ENCODE measurements at places on chromosomes 2 and 18. TPM values are rescaled to one million over a fixed set of nuclear protein-coding genes. Genes with fewer than 3 reads are reported as not detected.

DNA sequence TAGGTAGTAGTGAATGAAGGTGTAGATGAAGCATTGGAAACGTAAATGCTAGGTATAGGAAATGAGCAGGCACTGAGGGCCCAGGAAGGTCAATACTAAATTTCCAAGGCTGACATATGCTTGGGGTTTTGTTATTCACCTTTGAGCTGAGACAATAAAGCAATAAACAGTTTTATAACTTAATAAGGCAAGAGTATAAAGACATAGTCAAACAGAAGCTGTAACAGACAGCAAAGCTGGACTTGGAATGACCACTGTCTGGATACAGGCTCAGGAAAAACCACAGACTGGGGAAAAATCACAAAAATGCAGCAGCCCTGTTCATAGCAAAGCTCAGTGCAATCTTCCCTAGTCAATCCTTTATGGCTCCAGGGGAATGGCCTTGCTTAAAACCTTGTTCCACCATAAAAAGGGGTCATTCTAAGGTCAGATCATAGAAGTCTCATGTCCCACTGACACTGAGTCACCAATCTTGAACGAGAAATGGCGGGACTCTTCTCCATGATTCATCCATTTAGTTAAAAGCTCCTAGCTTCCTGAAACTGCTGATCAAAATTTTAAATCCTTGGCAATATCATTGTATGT lies 493.3 kb downstream of the CMPK2 start:
- DNase-seq, result no peak

GRCh38 chr2:176581557-176582165 lies 312.4 kb downstream of the MTX2 start:
- no peak for DNase-seq

DNA sequence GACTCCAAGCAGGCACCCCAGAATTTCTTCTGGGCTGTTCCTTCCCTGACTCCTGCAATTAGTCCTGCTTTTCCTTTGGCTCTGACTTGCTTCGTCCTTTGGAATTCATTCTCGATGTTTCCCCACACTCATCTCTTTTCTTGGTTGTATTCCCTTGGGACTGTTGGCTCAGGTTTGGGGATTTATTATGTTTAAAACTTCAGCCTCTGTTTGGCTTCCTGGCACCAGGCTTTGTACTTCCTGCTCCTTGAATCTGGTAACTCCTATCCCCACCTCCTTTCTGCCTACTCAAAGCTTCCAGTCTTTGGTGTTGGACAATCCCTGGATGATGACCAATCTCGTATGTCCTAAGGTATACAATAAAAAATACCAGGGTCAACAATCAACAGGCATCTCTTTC lies 1.8 kb upstream of the KCNE4 start:
- no peak for DNase-seq

DNA sequence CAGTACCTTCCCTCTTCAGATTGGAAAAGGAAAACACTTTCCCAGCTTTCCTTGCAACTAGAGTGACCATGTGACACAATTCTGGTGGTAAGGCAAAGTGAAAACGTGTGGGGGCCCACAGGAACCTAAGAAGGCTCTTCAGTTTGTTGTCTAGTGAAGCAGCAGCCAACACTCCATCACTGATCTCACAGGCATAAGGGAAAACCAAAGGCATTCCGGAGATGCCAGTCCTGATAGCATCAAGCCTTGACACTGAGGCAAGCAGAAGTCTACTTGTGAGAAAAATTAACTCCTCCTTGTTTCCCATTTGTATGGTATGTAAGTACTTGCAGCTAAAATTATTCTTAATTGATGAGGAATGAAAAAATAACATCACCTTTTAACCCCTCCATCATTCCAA lies 88.3 kb downstream of the ETAA1 start:
- no peak for DNase-seq

- no peak for DNase-seq
These were observed 126.2 kb downstream of the NUP35 start for GRCh38 chr2:183250472-183250871.

SPDYA gene
- 0.15 TPM for total RNA-seq

FKBP7 gene
- 8.8 TPM for total RNA-seq

GRCh38 chr2:171878481-171878993 lies 15.5 kb downstream of the SLC25A12 start:
- DNase-seq, result no peak

GRCh38 chr2:14330884-14331283 lies 301.6 kb upstream of the LRATD1 start:
- DNase-seq, result no peak

- DNase-seq, result no peak
These were observed 45.4 kb downstream of the CHN1 start for GRCh38 chr2:174959787-174960186.

DNA sequence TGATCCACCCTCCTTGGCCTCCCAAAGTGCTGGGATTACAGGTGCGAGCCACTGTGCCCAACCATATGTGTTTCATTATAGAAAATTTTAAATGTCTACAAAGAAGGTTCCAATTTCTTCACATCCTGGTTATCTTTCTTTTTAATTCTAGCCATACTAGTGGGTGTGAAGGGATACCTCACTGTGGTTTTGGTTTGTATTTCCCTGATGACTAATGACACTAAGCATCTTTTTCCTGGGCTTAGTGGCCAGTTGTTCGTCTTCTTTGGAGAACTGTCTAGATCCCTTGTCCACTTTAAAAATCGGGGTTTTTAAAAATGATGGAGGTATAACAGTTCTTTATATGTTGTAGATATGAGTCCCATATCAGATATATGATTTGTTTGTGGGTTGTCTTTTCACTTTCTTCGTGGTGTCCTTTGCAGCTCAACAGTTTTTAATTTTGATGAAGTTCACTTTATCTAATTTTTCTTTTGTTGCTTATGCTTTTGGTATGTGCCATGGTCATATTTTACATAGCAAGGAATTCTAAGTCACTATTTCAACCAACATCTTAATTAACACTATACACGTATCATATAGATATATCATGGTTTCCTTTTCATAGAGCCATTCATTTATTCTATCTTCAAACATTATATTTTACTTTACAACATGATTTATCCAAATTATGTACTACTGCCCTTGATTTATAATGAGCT lies 135.0 kb upstream of the RIOK3 start:
- DNase-seq, result no peak

DNA sequence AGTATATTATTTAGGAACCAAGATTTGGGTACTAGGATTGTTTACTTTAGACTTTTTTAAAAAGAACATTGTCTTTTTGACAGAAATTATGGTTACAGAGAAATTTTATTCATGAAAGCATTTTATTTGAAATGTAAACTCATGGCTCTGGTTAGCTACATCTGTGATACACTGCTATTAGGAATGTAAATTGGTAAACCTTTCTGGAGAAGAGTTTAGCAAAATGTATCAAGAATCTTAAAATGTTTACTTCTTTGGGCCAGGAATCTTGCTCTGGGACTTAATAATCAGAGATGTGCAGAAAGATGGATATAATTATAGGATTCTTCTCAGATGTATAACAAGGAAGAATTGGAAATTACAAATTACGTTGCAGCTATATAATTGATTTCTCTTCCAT lies 19.7 kb downstream of the MAP3K20 start:
- no peak for DNase-seq

DNA sequence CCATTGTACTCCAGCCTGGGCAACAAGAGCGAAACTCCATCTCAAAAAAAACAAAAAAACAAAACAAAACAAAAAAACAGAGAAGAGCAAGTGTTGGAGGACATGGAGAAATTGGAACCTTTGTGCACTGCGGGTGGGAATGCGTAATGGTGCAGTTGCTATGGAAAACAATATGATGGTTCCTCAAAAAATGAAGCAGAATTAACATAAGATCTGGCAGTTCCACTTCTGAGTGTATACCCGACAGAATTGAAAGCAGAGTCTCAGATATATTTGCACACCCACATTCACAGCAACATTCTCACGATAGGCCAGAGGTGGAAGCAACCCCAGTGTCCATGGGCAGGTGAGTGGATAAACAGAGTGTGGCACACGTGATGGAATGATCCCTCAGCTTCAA lies 11.0 kb upstream of the RALB start:
- DNase-seq, result no peak

CYP27C1 gene
- total RNA-seq, result 0.10 TPM

- DNase-seq, result peak; percentile 71
These were observed 746 bp upstream of the POLR1B start for GRCh38 chr2:112541315-112542122.

GRCh38 chr2:7686016-7686385 lies 768.8 kb downstream of the RNF144A start:
- no peak for DNase-seq

DNA sequence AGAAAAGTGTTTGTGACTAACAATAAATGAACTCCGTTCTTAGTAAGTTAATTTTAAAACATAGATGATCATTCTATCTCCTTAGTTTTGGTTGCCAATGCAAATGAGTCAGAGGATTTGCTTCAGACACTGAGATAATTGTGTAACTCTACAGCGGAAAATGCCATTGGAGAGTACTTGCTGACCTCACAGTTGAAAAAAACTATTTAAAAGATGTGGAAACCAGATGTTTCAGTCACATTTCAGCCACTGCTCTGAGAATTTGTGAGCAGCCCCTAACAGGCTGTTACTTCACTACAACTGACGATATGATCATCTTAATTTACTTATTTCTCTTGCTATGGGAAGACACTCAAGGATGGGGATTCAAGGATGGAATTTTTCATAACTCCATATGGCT lies at the start of gene TNFAIP6:
TSS of gene TNFAIP6 (plus strand) at position 234 of the 400 bp plus-strand sequence. CDS start at position 309, 75 bp downstream.
- DNase-seq, result no peak

DNA sequence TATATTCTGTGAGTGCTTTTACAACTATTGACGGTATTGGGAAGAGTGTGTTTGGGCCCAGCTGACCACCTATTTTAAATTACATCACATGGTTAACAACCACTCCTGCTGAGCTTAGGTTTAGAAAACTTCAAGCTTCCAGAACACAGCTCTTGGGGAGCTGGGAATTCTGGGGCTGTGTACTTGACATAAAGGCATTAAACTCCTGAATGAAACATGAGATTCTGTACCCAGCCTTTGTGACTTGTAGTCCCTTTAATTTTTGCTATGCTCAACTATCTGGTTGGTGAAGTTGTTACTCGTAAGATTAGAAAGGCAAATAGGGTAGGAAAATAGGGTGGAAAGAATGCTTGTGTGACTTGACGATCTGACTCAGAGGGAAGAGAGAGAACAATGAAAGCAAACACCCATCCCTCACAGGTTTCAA lies 66.9 kb downstream of the LTBP1 start:
- no peak for DNase-seq

HOXD12 gene
- total RNA-seq, result not detected

DNA sequence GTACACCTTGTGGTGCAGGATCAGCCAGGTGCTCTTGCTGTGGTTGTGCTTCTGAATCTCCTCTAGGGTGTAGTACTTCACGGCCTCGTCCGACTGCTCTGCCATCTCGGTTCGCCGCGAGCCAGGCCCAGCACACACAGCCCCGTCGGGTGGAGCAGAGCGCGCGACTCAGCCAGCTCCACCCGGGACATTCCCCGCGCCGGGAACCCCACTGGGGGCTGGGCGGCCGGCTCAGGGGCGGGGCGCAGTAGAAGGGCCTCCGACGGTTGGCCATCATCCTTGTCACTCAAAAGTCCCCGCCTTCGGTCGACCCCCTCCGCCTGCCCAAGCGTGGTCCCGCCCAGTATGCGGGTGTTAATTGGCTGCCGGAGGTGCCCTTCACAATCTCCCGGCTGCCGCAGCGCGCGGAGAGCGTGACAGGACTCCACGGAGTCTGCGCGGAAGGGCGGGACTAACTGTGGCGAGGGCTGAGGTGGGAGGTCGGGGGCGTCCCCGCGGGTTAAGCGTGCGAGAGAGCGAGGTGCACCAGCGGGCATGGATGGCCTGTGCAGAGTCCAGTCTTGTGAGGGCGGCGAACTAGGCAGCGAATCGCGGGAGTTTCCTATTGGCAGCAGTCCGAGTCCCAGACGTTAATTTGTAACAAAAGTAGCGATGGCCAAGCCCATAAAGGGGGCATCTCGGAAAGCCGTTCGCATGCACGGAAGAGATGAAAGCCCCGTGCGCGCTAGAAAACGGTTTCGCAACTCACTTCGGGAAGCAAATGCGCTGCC lies at the start of gene CYB5A:
TSS of gene CYB5A (minus strand) at position 193 of the 770 bp plus-strand sequence. CDS start at position 105, 88 bp downstream.
- DNase-seq, result peak; percentile 99
